WTC11 (cell line): ENCODE measurements at places on chromosomes 2 and 18.
A peak's percentile ranks its signal among the peaks of the same experiment; 100 is the strongest.

DNA sequence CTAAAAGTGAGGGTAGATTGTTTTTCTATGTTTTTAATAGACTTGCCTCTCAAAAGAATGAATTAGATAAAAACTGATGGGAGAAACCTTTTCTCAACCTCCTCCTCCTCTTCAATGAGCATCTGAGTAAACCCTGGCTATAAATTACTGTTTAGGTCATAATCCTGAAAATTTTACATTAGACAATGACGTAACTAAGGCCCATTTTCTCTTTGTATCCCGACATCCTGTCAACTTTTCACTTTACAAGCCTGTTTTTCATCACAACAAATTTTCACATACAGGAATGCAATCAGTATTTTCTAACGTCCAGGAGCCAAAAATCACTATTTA, 1.3 kb downstream of the SPIRE1 start:
- DNase-seq = no peak

- no peak for DNase-seq
Measured at GRCh38 chr2:95074663-95075439, 46.8 kb downstream of the MRPS5 start.

DNA sequence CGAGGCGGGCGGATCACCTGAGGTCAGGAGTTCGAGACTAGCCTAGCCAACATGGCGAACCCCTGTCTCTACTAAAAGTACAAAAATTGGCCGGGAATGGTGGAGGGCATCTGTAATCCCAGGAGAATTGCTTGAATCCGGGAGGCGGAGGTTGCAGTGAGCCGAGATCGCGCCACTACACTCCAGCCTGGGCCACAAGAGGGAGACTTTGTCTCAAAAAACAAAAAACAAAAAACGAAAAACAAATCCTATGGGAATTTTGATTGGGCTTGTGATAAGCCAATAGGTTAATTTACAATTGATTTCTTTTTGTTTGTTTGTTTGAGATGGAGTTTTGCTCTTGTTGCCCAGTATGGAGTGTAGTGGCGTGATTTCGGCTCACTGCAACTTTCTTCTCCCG, 24.2 kb upstream of the TOGARAM2 start:
- peak; percentile 33 for DNase-seq

DNA sequence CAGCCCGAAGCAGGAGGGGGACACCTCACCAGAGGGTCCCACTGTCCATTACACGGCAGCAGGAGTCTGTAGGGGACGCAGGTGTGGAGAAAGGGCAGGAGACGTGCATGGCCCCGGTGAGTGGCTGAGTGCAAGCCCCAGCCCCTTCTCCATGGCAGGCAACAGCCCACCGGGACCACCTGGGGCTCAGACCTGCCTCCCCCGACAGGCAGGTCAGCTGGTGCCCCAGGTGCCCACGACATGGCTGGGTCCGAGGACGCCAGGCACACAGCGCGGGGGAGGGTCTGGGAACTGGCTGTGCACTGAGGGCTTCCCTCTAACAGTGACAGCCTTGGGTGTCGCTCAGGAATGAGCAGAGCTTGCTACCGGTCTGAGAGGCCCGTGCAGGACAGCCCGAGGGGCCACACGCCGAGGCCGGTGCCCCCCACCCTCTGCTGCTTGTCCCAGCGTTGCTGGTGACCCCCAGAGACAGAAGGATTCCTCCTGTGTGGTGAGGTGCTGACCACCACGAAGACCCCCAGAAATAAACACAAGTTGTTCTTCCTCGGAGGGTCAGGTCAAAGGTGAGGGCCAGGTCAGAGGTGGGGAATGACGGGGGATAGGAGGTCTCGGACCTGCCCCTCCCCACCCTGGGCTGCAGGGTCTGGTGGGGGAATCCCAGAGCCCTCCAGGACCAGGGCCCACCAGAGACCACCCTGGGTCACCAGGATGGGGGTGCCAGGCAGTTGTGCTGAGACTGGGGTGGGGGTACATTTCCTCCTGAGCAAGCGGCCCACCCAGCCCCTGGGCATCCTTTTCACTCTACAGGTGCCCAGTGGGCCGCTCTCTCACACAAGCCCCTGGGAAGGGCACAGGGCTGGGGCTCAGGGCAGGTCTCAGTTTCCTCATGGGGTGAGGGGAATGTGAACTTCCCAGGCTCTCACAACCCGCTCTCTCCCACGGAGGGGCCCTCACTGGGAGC, 50.6 kb downstream of the SLC66A2 start:
- no peak for DNase-seq

DNA sequence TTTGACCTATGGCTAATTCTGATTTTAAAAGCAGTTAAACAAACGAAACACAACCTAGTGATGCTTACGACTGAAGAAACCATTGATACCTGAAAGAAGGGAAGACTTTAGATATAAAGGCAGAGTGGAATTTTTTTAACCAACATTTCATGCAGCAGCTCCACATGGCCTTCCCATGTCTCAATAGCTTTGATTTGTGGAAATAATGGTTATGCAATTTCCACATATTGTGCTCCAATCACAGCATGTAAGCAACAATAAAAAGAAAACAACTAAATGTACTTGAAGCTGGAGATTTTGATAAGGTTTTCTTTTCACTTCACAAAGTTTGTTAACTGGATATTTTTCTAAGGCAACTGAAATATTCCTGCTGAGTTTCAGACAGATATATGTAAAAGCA, 82.0 kb upstream of the SLC39A10 start:
- DNase-seq = no peak

- DNase-seq = no peak
Measured at GRCh38 chr18:58625839-58626238, 3.1 kb downstream of the ALPK2 start.
